ENCODE measurements at places on chromosomes 1 and 21. TPM values are rescaled to one million over a fixed set of nuclear protein-coding genes. Genes with fewer than 3 reads are reported as not detected.

DNA sequence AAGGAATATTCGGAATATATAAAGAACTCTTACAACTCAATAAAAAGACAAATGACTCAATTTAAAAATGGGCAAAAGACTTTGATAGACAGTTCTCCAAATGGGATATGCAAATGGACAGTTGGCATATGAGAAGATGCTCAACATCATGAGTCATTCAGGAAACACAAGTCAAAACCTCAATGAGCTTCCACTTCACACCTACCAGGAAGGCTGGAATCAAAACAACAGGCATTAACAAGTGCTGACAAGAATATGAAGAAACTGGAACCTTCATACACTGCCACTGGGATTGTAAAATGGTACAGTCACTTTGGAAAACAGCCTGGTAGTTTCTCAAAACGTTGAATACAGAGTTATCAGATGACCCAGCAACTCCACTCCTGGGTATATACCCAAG, 17.2 kb downstream of the PGBD5 start:
- no peak for DNase-seq

OPTC gene
- not detected for polyA plus RNA-seq

DNA sequence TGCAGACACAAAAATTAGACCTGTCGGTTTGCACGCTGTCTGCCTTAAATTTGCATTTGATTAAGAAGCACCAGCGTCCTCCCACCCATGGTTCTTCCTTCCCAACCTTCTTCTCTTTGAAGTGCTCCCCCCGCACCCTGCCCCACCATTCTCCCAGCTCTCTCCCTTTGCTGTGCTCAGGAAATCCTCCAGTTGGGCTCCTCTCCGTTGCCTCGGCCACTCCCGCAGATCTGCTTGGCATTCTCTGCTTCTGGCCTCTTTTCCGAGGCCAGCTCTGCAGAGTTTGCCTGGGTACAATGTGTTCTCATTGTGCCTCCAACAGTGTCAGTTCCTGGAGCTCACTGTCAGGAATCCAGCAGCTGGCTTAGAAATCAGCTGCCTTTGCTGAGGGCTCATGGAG, 126.1 kb downstream of the NAV1 start:
- no peak for DNase-seq

PLPP3 gene
- 101 TPM for polyA plus RNA-seq

- DNase-seq = no peak
Measured at GRCh38 chr1:29310616-29311180, 74.4 kb downstream of the PTPRU start.

DNA sequence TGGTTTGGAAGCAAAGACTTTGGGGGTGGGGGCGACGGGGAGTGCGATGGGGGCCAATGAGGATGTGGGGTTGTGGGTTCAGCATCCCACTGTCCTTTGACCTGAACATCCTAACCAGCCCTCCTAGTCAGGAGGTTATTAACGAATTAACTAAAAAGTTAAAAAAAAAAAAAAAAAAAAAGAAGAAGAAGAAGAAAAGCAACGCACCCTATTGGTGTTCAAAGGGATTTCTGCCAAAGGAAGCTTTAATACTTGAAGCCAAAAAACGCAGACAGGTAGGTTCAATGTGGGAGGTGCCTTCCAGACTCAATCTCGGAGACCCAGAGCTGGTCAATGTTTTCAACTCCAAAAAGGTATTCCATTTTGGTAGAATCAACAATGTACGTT, 2.2 kb downstream of the CLIC6 start:
- DNase-seq = no peak

DNA sequence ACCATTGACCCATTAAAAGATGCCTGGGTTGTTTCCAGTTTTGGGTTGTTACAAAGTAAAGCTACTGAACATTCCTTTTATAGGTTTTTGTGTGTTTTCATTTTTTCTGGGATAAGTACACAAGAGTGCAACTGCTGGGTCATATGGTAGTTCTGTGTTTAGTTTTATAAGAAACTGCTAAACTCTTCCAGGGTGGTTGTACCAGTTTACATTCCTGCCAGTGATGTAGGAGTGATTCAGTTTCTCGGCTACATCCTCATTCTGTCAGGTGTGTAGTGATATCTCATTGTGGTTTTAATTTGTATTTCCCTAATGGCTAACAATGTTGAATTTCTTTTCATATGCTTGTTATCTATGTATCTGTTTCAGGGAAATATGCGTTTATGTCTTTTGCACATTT, 58.5 kb upstream of the DNAJC6 start:
- DNase-seq = no peak

GRCh38 chr1:214022229-214022791, 34.5 kb downstream of the PROX1 start:
- no peak for DNase-seq

ZFP69B gene
- polyA plus RNA-seq = 5.7 TPM

DNA sequence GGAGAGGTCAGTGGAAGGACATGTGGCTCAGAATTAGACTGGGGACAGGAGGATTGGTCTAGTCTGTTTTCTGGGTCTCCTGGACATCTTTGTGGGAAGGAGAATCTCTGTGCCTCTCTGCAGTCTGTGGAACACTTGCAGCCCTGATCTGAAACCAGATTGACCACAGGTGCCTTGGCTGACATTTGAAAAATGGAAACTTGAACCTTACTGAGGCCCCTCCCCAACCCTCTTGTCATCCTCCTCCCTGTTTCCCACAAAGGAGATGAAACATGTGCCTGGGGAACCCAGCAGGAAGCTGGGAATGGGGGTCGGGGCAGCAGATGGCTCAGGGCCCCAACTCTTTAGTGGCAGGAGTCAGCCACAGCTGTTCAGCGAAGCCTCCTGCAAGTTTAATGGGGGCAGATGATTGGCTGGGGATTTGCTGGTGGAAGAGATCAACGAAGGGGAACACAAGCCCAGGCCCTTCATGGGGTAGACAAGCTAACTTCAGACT, 18.1 kb downstream of the VASH2 start:
- DNase-seq = no peak

- no peak for DNase-seq
Measured at GRCh38 chr1:210250998-210251679, 18.5 kb downstream of the SERTAD4 start.

DNA sequence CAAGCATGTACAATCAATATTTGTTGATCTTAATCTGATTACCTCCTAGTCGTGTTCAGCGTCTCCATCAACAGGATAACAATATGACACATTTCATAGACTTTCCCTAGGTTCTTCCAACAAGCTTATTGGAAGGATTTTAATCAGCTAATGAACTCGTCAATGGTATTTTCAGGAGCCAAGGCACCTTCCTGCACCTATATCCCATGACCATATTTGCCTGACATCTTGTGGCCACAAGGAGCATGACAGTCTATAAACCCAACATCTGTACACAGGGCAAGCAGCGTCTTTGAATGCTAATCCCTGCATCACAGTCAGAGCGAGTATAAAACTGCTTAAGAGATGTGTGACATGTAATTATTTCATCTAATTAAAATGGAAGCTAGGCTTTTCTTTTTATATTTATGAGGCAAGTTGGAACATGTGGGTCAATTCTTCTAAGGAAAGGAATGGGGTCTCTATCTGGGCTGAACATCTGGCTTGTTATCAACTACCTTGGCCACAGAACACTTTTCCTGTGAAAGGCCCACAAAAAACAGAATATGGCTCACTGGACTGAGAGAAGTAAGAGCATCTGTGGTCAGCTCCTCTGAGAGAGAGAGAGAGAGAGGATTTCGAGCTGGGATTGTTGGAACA, 388.8 kb downstream of the NTNG1 start:
- DNase-seq = peak; percentile 45

AKNAD1 gene
- polyA plus RNA-seq = not detected

GRCh38 chr1:30688920-30689794, 34.2 kb downstream of the MATN1 start:
- no peak for DNase-seq

DNA sequence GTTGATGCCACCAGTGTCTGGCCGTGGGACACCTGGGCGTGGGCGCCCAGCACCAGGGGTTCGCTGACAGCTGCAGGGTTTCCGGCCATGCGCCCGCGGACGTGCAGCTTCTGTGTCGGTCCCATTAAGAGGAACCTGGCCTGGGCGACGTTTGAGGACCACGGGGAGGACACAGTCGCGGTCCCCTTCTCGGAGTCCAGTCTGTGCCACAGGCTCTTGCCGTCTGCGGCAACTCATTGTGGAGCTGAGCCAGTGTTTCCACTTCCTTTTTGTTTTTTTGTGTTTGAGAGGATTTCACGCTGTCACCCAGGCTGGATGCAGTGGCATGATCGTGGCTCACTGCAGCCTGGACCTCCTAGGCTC, 1.6 kb upstream of the C1orf159 start:
- DNase-seq = no peak

DNA sequence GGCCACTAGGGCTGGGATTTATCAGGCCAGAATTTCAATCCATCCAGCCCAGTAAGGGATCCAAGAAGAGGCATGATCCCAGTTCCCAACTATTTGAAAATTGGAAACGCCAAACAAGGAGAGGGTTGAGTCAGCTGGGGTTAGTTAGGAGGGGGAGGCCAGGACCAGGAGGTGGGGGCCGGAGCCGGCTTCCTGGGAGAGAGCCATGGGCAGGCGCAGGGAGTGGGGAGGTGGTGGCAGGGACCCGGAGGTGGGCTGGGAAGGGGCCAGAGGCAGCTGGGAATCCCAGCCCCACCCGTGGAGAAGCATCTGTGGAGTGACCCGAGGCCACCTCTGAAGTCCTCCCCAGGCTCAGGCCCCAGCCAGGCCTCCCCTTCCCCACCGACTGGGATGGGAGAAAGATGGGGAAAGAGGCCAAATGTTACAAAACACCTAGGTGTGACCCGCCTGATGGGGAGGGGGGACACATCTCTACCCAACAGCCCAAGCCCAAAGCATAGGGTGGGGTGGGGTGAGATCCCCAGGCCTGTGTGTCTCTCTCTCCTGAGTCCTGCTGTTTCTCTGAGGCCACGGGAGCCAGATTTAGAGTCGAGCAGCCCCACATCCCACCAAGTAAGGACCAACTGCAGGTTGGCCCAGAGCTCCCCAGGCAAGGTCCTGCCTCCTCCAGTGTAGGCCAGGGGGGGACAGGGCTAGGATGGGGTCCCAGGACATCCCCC, 10.1 kb downstream of the HSPG2 start:
- no peak for DNase-seq

OR6K3 gene
- 0.06 TPM for polyA plus RNA-seq

DNA sequence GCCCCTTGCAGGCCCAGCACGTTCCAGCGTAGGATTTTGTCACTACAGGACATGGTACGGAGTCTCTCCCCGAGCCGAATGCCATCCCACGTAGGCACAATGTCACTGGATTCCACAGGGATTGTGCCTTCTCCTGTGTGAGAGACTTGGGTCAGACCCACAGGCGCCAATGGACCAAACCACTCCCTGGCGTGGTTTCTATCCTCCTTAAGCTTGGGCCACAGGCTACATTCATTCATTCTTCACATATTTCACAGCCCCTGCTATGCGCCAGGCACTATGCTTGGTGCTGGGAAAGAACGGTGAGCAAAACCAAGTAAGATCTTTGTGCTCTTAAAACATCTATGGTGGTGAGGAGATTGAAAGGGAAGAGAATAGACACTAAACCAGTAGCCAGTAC, 18.7 kb downstream of the CHRNB2 start:
- DNase-seq = no peak

- no peak for DNase-seq
Measured at GRCh38 chr1:242745079-242745478, 220.6 kb upstream of the PLD5 start.

GRCh38 chr1:10624256-10625050, 149.7 kb downstream of the PEX14 start:
- no peak for DNase-seq
